Activated T-helper 17 cell treated with anti-CD3 and anti-CD28 coated beads, Interleukin-2, amount 50 U/mL, for 72 hours (primary cell): ENCODE measurements at places on chromosomes 12 and 14.

DNA sequence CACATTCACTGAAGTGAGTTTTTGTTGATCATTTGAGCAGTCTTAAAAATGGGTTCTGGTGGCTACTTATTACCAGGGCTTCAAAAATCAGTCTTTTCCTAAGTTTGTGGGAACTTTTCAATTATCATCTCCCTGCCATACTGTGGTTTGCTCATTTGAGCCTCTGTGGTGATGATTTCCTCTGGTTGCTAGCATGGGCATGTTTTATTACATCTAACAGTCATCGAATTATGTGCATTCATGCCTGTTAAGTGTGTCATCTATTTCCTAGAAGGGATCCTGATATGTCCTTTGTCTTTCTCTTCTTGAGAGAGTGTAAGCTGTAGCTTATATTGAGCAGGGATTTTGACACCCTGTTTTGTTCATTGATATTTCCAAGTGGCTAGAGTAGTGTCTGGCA, 116.8 kb downstream of the WIF1 start:
- no peak for ATAC-seq

- ATAC-seq: peak; percentile 28
Observed at GRCh38 chr12:66813137-66813892, 134.4 kb upstream of the GRIP1 start.

DNA sequence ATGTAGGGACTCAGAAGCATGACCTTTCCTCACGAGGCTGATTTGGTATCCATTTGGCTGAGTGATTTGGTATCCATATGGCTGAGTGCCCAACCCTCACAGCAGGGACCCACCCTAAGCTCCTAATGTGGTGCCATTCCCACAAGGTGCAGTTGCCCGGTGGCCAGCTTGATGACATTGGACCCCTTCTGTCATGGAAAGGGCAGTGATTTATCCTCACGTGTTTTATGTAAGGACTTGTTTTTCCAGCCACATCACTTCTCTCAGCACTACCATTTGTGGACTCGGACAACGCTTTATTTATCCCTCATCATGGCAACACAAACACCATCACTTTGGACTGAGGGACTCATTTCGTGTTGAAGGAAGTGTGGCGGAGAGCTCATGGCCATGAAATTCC, 8.5 kb upstream of the CDC42BPB start:
- no peak for ATAC-seq

- no peak for ATAC-seq
Observed at GRCh38 chr14:96221841-96222240, 17.2 kb downstream of the BDKRB2 start.

GRCh38 chr12:130240831-130241590, 78.7 kb downstream of the FZD10 start:
- no peak for ATAC-seq

GRCh38 chr12:20272161-20272560, 96.2 kb upstream of the PDE3A start:
- no peak for ATAC-seq

GRCh38 chr14:74921987-74922751, 891 bp downstream of the RPS6KL1 start:
- ATAC-seq: no peak

DNA sequence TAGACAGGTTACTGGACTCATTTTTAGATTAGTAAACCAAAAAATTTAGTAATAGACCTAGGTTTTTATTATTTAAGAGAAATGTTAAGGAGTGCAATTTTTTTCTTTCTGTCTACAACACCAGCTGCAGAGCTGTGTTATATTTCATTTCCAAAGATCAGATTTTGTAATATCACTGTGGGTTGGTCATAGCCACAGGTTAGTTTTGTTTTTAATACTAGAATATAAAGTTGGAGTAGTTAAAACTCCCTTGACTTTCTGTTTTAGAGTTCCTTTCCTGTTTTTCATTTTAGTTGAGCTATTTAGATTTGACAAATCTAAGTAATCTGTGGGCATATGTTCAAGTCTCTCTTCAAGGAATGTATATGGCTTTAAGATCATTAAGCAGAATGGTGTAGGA, 30.7 kb upstream of the GARIN2 start:
- peak; percentile 87 for ATAC-seq

- no peak for ATAC-seq
Observed at GRCh38 chr12:20604408-20605067, 90.6 kb upstream of the SLCO1C1 start.

DNA sequence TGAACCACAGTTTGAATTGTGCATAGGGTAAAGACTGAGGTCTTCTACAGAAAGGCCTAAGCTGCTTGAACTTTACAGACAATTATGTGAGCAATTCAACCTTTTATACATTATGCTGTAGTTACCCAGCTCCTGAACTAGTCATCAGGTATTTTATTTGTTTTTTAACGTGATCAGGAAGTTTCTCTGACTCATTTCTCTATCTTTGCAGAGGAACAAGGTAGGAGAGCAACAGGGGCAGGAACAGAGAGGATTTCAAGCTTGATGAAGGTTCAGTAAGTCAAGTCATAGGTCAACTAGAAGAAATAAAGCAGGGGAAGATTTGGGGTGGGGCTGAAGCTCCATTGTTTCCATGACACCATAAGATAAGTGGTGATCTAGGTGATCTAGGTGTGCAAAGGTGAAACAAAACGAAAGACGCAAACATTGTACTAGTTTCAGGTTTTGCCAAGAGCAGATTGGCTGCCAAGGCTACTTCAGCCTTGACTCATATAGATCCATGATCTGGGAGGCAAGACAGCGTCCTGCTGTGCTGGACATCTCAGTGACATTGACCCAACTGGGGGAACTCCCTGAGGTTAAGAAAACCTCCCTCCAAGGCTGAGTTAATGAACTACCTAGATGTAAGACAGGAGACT, 198.1 kb downstream of the DAD1 start:
- ATAC-seq: no peak

DNA sequence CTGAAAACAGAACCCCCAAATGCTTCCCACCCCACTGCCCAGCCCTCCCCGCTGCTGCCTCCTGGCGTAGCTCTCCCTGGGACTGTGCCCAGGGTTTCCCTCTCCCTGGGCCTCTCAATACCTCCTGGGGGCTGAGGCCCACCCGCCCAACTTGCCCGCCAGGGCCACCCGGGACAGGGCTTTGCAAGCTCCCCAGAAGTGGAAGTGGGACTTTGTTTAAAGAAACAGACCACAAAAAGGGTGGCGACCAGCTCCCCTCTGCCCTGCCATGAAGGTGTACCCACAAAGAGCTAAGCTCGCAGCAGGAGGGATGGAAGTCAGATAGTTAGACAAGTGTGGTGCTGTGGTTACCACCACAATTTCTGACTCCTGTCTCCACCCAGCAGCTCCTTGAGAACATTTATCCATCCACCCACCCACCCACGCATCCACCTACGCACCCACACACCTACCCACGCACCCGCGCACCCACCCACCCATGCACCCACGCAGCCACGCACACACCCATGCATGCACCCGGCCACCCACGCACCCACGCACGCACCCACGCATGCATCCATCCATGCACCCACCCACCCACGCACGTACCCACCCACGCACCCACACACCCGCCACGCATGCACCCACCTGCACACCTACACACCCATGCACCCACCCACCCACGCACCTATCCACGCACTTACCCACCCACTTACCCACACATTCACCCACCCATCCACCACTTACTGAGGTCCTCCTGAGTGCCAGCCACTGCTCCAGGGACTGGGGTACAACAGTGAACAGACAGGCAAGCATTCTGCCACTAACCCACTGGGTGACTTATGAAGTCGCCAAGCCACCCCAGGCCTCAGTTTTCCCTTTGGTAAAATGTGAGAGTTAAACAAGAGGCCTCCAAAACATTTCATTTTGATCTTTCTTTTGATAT, 127.3 kb downstream of the SCARB1 start:
- peak; percentile 49 for ATAC-seq

DNA sequence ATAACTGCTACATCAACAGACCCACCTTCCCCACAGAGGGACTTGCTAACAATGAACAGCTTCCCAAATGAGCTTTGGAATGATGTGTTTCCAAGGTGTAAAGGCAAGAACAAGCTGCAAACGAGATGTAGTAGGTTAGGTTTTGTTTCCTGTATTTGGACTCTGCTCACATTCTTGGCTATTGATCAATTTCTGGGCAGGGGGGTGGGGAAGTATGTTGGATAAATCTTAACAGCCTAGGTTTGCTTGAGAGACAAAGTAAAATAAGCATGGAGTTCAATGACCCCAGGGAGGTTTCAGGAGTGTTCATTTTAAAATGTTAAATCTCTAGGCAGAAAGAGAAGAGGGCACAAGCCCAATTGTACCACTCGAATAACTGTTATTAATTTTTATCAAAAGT, 146.6 kb downstream of the DPY19L2 start:
- ATAC-seq: no peak

GRCh38 chr12:88921434-88921833, 341.2 kb upstream of the KITLG start:
- no peak for ATAC-seq

GRCh38 chr12:122503783-122504590, 3.3 kb upstream of the ZCCHC8 start:
- ATAC-seq: no peak

GRCh38 chr12:48777501-48778400, 11.1 kb downstream of the ADCY6 start:
- no peak for ATAC-seq

DNA sequence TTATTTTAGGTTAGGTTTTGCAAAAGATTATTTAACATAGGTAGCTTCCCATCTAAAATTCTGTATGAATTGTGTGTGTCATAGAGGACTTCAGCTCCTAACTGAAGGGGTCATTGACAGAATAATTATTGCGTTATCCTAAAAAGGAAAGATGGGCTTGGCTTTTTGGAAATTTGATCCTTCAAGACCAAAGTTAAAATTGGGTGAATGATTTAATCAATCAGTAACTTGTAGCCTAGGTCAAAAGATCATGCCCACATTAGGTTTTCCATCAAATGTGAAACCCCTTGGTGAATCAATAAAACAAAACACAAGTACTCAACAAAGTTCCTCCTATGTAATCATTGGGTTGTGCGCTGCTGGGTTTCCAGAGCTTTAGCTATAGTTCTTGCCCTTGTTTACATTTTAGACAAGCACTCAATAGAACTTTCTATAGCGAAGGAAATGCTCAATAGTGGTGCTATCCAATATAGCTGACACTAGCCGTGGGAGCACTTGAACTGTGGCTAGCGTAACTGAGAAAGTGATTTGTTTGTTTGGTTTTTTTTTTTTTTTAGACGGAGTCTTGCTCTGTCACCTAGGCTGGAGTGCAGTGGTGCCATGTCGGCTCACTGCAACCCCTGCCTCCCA, 37.6 kb upstream of the ARHGAP5 start:
- no peak for ATAC-seq

DNA sequence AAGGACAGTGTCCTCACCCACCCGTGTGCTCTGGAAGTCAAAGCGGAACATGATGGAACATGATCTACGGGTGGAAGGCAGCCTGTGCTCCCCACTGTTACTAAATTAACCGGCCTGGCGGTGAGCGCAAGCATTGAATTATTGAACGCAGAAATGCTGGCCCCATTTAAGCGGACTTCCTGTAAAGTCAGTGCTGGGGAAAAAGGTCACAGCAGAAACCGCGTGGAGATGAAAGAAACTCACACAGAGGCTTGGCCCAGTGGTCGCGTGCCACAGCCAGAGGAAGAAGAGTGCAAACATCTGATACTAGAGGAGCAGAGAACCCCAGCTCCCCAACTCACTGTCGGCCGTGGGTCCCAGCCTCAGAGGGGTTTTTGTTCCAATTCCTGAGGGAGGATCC, 321.2 kb downstream of the ADGRD1 start:
- no peak for ATAC-seq

GRCh38 chr12:16086462-16086861, 175.3 kb downstream of the DERA start:
- no peak for ATAC-seq

GRCh38 chr14:65239143-65239937, 137.0 kb upstream of the MAX start:
- ATAC-seq: no peak

DNA sequence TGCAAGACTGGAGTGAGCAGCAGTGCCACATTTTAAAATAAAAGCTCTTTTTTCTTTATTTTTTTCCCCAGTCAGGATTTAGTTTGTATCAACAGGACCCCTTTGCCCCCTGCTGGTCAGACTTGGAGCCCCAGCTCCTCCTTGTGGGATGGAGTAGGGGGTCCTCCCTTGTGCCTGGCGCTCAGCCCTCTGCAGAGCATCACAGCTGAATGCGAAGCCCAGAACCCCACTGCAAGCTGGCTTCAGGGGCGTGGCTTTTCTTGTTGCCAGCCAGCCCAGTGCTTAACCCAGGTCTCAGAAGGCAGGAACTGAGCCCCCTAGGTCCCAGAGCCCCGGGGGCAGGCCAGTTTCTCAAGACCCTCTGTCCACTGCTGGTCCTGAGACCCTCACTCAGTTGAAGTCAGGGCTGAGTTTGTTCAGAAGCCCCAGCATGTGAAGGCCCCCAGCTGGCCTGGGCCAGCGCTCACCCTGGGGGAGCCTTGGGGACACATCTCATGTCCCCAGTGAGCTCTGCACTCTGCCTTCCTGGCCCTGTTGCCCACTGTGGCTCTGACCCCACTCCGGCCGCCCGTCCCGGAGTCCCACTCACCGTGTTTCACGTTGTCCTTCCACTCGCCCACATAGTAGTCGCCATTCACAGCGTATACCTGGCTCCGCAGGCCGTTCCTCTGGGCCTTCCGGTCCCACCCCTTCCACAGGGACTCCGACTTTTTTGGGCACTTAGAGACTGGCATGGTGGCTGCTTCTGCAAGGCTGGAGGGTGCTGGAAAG, 519 bp downstream of the MORN3 start:
- no peak for ATAC-seq

GRCh38 chr14:73245480-73246325, 8.4 kb downstream of the PAPLN start:
- ATAC-seq: peak; percentile 88

DNA sequence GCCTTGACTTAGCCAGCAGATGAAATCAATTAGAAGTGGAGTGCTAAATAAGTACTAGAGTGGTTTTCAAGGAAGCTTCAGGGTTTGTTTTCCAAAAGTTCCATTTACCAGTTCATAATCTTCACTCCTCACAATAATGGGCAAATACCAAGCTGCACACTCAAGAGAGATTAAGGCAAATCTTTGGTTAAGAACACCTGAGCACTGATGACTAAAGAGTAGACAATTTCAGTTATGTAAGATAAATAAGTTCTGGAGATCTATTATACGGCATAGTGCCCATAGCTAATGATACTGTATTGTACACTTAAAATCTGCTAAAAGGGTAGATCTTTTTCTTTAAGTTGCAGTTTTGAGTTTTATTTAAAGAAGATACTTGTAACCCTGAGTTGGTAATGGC, 125.0 kb downstream of the ARMH4 start:
- no peak for ATAC-seq

DNA sequence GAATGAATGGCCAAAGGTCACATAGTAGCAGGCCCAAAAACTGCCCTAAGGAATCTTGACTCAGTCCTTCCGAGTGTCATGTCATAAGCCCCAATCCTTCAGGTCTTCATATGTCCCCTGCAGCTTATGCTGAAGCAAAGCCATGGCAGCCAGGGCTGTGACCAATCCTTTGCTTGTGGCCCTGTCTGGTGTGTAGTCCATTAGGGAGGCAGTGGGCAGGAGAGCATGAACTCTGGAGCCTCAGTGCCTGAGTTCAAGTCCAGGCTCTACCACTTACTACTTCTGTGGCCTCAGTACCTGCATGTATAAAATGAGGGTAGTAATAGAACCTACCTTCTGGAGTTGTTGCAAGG, 20.3 kb downstream of the PLEKHG3 start:
- ATAC-seq: no peak

GRCh38 chr12:23950775-23951451, 1.4 kb upstream of the SOX5 start:
- ATAC-seq: no peak
